Activated T-cell treated with anti-CD3 and anti-CD28 coated beads, Interleukin-2, amount 50 U/mL, for 72 hours (primary cell): ENCODE measurements at places on chromosomes 1 and 21.

GRCh38 chr1:185733818-185734735 is at the start of gene HMCN1:
Gene HMCN1 (plus strand): TSS chr1:185734391. CDS start chr1:185734780, 389 bp downstream.
- DNase-seq: peak; percentile 12

- no peak for DNase-seq
These were observed 13.3 kb downstream of the SMIM12 start for GRCh38 chr1:34846265-34846664.

DNA sequence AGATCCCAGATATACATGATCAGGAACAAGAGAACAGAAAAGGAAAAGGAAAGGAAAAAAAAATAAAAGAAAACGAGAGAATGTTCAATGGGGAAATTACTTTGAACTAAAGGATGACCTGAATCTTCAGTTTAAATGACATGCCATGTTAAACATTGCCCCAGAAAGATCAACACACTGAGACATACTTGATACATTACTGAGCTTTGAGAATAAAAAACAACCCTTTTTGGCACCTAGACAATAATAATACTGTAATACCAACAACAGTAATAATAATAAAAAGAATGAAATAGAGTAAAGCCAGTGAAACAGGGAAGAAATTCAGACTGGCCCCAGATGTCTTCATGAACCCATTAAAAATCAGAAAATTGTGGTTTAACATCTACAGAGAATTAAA is 44.8 kb downstream of the CLIC6 start:
- DNase-seq: no peak

DNA sequence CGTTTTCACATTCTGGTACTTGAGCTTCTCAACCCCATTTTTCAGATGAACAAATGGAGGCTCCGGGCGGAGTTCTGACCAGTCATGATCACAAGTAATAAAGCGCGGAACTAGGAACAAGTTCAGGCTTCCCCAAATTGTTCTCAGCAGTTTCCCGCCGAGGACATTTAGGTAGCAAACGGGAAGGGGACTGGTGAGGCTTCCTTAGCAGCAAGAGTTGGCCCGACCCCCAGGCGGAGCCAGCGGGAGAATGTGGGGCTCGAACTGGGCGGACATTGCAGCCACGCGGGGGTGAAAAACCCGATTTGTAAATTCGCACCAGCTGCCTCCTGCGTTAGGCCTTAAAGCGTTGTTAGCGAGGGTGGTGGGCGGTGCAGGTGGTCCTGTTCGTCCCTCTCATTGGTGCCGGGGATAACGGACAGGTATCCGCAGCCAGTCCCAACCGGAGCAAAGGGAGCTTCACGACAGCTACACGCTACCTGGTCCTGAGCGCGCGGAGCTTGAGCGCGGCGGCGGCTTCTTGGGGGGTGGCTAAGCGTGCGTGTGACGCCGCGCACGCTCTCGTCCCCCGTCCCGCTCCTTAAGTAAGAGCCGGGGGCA is 15.3 kb downstream of the SEMA6C start:
- DNase-seq: peak; percentile 83

DNA sequence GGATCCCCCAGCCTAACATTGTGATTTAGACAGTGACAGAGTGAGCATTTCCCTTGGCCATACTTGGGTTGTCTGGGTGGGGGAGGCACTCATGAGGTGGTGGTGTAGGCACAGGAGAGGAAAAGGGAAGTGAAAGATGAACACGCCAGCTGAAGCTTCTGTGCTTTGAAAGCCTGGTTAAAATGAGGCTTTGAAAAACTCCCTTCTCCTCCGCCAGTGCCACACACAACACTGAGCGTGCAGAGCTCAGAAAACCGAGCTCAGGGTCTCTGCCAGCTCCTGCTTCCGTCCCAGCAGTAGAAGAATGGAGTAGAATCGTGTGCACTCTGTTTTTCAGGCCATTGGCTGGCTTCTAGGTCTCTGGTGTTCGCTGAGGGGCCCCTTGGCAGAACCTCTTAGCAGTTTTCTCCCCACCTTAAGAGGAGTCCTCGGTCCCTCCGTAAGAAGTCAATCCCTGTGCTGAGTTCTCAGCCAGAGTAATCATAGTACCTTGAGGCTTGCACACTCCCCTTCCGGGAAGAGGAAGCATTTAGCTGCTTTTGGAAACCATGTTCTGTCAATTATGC is 12.9 kb downstream of the PLEKHM2 start:
- peak; percentile 44 for DNase-seq

GRCh38 chr1:45906883-45907282 is 103.5 kb downstream of the MAST2 start:
- DNase-seq: no peak

GRCh38 chr1:84704872-84705417 is 14.7 kb upstream of the SSX2IP start:
- DNase-seq: no peak
